ENCODE measurements at places on chromosomes 3 and 15.
A peak's percentile ranks its signal among the peaks of the same experiment; 100 is the strongest.

- DNase-seq, result no peak
Measured at GRCh38 chr3:79672075-79672474, 95.7 kb downstream of the ROBO1 start.

GRCh38 chr3:196236223-196236622 is 19.9 kb downstream of the SLC51A start:
- no peak for DNase-seq

GRCh38 chr15:94761574-94761973 is 530.2 kb downstream of the MCTP2 start:
- no peak for DNase-seq

DNA sequence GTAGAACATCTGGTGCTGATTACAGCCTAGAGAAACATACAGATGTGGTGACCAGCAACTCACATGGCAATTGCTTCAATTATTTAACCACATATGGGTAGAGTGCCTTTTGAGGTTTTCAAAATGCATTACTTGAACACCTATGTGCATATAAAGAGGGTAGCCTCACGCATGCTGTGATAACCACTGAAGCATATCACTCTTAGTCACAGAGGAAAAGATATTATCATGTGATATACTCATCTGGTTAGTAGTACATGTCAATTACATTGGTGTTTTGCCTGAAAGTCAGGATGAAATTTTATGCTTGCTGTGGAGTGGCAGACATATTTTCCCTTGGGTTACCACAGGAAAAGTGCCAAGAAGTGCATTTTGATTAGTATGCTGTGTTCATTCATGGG is 459.3 kb upstream of the AGTR1 start:
- no peak for DNase-seq

GRCh38 chr15:63517628-63518027 is 13.2 kb downstream of the USP3 start:
- no peak for DNase-seq

DNA sequence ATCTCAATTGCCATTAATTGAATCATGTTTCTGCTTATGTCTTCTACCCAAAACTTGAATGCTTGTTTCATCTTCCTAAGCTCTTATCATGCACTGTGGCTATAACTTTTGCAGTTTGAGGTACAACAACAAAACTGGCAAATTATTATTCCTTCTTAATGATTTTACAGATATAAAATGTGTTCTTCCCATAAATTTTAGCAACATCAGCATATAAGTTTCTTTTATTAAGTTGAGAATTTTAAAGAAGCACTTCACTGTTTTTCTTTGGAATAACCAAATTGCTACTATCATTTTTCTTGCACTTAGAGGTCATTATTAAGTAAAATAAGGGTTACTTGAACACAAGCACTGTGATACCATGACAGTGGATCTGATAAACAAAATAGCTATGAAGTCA is 862.6 kb upstream of the CADM2 start:
- DNase-seq, result no peak

DNA sequence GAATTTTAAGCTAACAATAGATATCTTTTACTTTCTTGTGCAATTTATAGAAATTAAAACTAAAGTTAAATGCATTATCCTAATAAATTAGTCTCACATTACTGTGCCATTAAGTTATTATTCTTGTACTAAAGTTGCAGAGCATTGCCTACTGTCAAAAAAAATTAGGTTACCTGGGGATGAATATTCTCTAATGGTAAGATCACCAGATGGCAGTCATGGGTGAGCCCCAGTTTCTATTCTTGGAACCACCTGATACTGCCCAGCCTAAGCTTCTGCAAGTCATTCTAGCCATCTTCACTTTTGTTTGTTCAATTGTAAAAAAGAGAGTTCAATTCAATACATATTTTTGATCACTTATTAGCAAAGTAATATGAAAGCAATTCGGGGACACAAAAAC is 213.2 kb downstream of the CADM2 start:
- no peak for DNase-seq

GRCh38 chr15:80976851-80977250 is 12.8 kb downstream of the MESD start:
- DNase-seq, result no peak

GRCh38 chr3:18747383-18747782 is 322.2 kb upstream of the SATB1 start:
- DNase-seq, result no peak

DNA sequence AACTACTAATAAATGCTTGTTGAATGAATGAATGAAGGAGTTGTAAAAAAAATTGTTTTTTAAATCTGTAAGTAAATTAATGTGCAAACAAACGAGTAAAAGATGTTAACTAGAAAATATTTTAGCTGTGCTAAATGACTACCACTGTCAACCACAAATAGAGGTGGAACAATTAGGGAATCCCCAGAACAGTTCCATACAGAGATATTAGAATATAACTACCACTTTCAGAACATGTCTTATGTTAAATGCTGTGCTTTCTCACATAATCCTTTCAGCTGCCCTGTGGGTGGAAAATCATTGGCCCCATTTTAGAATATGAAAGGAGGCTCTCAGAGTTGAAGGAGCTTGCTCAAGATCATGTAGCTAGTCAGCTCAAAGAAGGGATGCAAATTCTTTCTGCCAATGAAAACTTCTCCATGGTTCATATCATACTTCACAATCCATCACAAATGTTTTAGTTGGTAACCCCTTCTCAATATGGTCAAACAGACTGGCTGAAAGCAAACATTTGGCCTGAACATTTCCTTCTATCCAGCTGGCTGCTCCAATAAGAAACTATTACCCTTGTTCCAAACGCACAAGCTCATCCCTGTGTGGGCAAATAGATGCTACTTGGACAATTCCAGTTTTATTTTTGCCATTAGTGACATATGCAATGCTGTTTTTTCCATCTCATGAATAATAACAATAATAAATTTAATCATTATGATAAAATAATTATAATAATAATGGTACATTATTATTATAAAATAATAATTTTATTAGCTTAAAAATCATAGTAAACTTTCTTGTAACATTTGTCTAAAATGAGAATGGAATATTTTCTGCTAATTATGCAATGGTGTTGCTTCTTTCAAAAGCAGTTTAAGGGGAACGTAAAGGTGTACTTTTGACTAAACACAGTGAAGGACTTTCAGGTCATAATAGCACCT is 290.4 kb upstream of the STT3B start:
- DNase-seq, result no peak

- no peak for DNase-seq
Measured at GRCh38 chr3:142065932-142066331, 83.4 kb downstream of the TFDP2 start.

GRCh38 chr15:53576841-53577240 is 182.6 kb downstream of the WDR72 start:
- no peak for DNase-seq

- no peak for DNase-seq
Measured at GRCh38 chr3:166569589-166569988, 732.4 kb upstream of the BCHE start.

DNA sequence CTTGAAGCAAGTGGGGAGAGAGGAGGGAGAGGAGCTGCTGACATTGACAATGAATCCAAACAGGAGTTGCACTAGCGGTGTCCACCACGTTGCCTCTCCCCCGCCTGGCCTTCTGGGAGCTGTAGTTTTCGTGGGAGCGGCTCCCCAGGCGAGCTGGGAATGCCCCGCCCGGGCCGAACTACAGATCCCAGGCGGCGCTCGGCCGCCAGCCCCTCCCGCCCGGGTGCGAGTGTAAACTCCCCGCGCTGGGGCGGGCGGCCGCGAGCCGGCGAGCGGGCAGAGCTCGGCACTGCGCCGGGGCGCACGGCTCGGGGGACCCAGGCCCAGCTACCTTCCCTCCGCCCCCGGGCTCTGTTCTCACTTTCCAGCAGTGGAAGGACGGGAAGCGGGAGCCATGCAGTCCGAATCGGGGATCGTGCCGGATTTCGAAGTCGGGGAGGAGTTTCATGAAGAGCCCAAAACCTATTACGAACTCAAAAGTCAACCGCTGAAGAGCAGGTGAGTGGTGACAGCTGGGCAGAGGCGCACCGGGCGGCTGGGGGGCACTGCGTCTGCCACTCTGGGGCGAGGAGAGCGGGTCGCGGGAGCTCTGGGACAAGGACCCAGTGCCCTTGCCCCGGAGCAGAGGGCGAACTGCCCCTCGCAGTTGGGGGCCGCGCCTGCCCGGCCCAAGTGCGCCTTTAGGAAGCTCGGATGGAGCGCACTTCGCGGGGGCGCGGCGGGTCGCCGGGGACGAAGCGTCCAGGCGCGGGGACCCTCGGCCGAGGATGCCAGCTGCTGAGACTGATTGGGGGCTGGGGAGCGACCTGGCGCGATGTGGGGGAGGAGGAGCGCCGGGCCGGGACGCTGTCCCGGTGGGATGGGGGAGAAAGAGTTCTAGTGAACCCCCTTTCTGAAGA is at the start of gene MITF:
Gene MITF, plus strand, starts transcription at position 261 of the 899 bp plus-strand sequence. Its CDS starts 134 bp downstream, at position 395.
- peak; percentile 80 for DNase-seq

DNA sequence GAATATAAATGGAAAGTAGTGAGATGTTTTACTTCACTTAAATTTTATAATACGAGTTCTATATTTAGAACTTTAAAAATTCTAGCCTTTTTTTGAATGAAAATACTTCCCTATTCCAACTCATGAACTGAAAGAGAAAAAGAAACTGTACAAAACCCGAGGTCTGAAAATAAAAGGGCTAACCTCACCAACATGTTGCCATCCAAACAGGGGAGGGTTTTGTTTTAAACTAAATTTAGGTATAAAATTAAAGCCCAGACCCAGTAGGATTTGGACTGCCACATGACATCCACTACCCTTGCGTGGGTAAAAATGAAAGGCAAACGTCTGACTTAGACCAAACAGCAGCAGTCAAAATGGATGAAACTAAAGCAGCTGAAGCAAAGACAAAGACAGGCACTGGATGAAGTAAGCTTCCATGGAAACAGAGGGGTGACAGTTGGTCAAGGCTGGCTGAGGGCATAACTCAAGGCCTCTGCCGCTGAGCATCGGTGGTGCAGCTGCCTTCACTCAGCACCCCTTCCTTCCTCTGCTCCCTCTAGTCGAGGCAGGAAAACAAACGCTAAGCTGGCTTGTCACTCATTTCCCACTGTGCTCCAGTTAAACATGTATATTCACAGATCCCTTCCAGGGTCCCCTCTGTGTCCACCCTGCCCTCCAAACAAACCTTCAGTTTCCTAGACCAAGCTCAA is 58.1 kb downstream of the TM4SF4 start:
- DNase-seq, result no peak

- DNase-seq, result no peak
Measured at GRCh38 chr3:106071306-106071705, 202.5 kb upstream of the CBLB start.

DNA sequence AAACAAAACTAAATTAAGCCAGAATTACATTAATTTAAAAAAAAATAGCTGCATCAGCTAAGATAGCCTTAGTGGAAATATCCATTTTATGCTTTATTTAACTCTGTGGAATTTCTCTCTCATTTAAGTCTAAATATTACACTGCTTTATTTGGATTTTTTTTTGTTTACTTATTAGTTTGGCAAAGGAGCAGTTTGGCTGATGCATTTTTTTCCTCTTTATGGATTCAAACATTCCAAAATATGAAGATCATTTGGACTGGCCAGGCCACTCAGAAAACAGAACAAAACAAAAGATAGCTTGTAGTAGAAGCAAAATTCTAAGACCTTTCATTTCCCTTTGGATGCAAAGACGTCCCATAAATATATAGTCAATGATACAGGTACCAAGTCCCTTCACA is 707.3 kb upstream of the UBE2E2 start:
- DNase-seq, result no peak

- DNase-seq, result no peak
Measured at GRCh38 chr3:59558906-59559720, 509.3 kb upstream of the CFAP20DC start.
